DMS79 treated with DMSO at 0.1 percent for 48 hours (cell line): ENCODE measurements at places on chromosomes 1 and 21.
A peak's percentile ranks its signal among the peaks of the same experiment; 100 is the strongest.

GRCh38 chr21:36750576-36750959, 51.7 kb downstream of the SIM2 start:
- DNase-seq, result no peak

GRCh38 chr1:99328171-99328570, 63.9 kb downstream of the PLPPR4 start:
- DNase-seq, result no peak

DNA sequence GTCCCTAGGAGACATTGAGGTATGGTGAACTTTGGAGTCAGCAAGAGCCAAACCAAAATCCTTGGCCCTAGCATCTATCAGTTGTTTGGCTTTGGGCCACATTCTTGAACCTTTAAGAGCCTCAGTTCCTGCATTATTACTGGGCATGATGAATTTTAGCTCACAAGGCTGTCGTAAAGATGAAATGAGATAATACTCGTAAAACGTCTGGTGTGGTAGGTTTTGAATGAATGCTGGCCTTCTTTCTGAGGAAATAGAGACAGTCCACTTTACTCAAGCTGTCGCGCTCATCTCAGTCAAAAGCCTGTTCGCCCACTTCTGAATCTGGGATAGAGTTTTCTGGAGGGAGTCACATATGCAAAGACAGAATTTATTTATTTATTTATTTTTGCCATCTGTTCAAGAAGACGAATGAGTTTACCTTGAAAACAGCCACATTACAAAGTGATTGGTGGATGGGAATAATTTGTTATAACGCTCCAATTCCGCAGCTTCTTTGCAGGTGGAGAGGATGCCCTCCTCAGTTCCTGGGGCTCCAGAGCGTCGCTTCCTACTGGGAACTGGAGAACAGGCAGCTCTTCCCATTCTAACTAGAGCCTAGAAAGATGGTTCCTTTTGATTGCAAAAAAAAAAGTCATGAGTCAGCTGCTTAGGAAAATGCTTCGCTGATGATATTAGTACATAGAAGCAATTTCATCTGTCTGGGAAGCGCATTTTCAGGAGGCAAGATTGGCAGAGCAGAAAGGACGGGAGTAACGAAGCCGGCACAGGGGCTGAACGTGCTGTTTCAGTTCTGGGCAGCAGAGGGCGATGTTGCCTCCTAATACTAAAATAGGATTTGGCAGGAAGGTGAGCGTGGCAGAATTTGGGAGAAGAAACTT, 49.9 kb upstream of the CYP2J2 start:
- peak; percentile 28 for DNase-seq

- no peak for DNase-seq
Measured at GRCh38 chr1:222404710-222405109, 143.2 kb downstream of the HHIPL2 start.

GRCh38 chr1:235127203-235127602, 1.4 kb downstream of the TOMM20 start:
- no peak for DNase-seq

GRCh38 chr1:61055110-61055614, 27.2 kb upstream of the NFIA start:
- DNase-seq, result no peak

DNA sequence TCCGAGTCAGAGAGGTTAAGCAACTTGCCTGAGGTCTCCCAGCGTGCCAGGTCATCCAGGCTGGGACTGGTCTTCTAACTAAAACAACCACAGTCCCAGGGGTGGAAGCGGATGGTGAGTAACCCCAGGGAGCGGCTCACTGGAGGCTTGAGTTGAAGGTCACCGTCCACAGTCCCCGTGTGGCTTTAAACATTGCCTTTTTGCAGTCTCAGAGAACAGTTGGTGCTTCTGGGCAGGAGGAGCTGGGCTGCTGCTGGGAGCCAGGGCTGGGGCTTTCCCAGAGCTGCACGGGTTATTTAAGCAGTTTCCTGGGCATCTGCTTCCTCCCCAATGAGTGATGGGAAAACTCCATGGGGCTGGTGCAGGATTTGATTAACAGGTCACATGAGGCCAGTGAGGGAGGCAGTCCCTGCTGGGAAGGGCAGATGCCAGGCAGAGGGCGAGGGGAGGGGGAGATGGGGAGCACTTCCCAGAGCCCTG, 12.3 kb downstream of the ARHGEF10L start:
- no peak for DNase-seq

GRCh38 chr21:44835647-44835973, 17.7 kb upstream of the SUMO3 start:
- DNase-seq, result no peak

DNA sequence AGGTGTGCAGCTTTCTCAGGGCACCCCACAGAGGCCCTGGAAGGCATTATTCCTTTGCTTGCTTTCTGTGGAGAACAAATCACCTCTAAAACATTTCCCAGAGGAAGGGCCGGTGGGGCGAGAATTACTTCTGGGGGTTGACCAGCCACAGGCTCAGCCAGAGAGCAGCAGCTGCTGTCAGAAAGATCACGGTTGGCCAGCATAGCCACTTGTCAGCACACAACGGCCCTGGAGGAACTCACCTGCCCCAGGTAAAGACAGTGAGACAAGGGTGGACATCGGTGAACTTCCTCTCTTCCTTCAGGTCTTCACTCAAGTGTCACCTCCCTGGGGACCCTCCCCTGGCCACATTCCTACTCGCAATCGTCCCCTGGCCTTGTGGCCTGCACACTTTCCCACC, 69.5 kb upstream of the CLDN14 start:
- no peak for DNase-seq
